ENCODE measurements at places on chromosomes 16 and 17. TPM values are rescaled to one million over a fixed set of nuclear protein-coding genes. Genes with fewer than 3 reads are reported as not detected.

Gene PLD6
- 6.5 TPM for total RNA-seq

DNA sequence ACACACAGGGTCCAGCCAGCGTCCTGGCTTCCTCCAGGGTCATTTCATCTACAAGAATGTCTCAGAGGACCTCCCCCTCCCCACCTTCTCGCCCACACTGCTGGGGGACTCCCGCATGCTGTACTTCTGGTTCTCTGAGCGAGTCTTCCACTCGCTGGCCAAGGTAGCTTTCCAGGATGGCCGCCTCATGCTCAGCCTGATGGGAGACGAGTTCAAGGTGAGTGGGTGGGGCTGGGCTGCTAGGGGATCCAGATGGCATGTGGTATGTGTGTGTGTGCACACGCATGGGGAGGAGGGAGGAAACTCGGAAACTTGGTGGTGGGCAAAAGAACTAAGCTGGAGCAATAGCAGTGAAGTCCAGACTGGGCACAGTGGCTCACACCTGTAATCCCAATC is 11.5 kb downstream of the CETP start:
- H3K4me1 ChIP-seq, result no peaks in the 10 kb centered on the region
- H3K27ac ChIP-seq, result no peak overlapping the region
- no peak overlapping the region for H3K4me3 ChIP-seq

DNA sequence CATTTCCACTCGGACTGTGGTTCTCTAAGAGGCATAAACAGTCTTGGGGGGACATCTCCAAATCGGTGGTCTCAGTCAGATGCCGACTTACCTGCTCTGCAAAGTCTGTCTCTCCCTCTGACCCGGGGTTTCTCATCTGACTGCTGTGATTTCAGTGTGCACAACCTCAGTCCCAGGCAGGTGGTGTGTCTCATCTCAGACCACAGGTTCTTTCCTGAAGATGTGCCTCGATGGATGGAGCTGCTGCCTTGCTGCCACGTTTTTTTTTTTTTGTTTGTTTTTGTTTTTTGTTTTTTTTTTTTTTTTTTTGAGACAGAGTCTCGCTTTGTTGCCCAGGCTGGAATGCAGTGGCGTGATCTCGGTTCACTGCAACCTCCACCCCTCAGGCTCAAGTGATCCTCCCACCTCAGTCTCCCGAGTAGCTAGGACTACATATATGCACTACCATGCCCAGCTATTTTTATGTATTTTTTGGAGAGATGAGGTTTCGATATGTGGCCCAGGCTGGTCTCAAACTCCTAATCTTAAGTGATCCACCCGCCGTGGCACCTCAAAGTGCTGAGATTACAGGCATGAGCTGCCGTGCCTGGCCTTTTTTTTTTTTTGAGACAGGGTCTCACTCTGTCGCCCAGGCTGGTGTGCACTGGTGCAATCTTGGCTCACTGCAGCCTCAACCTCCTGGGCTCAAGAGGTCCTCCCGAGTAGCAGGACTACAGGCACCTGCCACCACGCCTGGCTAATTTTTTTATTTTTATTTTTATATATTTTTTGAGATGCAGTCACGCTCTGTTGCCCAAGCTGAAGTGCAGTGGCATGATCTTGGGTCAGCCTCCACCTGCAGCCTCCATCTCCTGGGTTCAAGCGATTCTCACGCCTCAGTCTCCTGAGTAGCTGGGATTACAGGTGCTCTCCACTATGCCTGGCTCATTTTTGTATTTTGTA is 15.4 kb downstream of the SPIRE2 start:
- no peak overlapping the region for H3K27ac ChIP-seq
- no peak overlapping the region for H3K4me3 ChIP-seq
- no peak for DNase-seq
- H3K36me3 ChIP-seq, result no peaks in the 10 kb centered on the region
- H3K27me3 ChIP-seq, result no peaks in the 10 kb centered on the region
- peaks cover 3% of the 10 kb centered on the region for H3K4me1 ChIP-seq

Gene TPSG1
- not detected for total RNA-seq

Gene CBX2
- 2.1 TPM for total RNA-seq

GRCh38 chr17:8341456-8341855 is 1.8 kb downstream of the ODF4 start:
- no peaks in the 10 kb centered on the region for H3K36me3 ChIP-seq
- peaks cover 3% of the 10 kb centered on the region for H3K27me3 ChIP-seq
- H3K4me1 ChIP-seq, result no peaks in the 10 kb centered on the region
- no peak overlapping the region for H3K27ac ChIP-seq
- DNase-seq, result no peak

GRCh38 chr16:47949276-47949675 is 206.5 kb downstream of the ABCC12 start:
- DNase-seq, result no peak
- no peak overlapping the region for H3K27ac ChIP-seq
- H3K36me3 ChIP-seq, result no peaks in the 10 kb centered on the region
- H3K4me1 ChIP-seq, result no peaks in the 10 kb centered on the region

GRCh38 chr17:82390860-82391435 is 19.4 kb downstream of the UTS2R start:
- peaks cover 8% of the 10 kb centered on the region for H3K27me3 ChIP-seq
- no peaks in the 10 kb centered on the region for H3K4me1 ChIP-seq
- H3K4me3 ChIP-seq, result no peak overlapping the region
- H3K27ac ChIP-seq, result no peak overlapping the region
- DNase-seq, result no peak

Measured in heart right ventricle (tissue), 16 donors.